ENCODE measurements at places on chromosomes 11 and 22. TPM values are rescaled to one million over a fixed set of nuclear protein-coding genes. Genes with fewer than 3 reads are reported as not detected.

Gene RBMXL2
- not detected for total RNA-seq

Gene PLET1
- total RNA-seq: not detected

Gene MIOX
- not detected for total RNA-seq

Gene CLNS1A
- total RNA-seq: 168 TPM

Gene OR52A5
- total RNA-seq: not detected

Gene SAA2
- 7.4 TPM for total RNA-seq

Measured in hair follicular keratinocyte (primary cell).